Activated naive CD4-positive, alpha-beta T cell treated with anti-CD3 and anti-CD28 coated beads for 36 hours (primary cell): ENCODE measurements at places on chromosomes 1 and 21.

DNA sequence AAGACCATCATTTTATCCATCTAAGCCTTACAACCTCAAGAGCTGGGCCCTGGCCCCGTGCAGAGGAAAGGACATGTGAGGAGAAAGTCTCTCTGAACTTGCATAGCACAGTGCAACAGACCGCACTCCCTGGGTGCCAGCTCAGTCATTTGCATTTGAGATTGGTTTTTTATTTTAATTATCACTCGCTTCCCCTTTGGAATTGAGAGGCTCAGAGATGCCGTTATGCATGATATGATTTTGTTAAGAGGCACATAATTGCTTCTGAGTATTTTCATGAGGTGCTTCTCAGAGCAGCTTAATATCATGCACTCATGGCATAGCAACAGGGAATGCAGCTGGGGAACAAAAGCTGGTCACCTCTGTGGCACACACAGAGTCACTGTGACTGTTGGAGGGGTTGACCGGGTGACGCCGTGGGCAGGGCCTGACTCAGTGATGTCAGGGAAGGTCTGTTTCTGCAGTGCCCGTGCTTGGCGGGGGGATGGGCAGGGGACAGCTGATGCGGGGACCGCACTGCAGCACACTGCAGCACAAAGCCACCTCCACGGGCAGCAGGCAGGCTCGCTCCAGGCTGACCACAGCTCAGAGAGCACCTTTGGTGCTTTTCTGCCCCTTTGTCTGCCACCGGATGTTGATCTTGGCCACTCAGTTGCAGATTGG lies 43.2 kb upstream of the VAMP3 start:
- no peak for DNase-seq

GRCh38 chr21:35512346-35512745 lies 463.2 kb upstream of the RUNX1 start:
- no peak for DNase-seq

GRCh38 chr1:165490175-165490574 lies 45.2 kb upstream of the RXRG start:
- no peak for DNase-seq

DNA sequence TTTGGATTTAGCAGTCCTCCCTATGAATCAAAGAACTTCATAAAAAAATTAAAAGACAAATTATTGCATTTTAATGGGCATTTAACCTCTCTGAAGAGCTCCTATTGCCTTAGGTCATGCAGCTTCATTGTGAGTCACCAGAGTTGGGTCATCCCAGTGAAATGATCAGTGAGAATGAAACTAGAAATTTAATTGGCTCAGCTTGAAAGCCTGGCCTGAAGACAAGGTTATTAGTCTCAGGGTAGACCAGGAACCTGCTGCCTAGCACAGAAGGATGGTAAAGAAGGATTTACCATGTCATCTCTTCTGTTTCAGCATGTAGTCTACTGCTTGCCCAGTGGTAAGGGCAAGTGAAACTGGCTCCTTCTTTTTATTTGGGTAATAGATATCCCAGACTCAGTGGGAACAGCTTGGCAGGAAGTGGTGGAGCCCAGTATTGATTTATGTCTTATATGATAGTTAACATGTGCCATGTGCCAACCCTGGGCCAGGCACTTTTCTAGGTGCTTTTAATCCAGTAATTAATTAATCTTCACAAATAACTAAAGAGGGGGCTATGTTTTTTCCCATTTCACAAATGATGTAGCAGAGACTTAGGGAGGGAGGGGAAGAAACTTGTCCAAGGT lies 23.6 kb downstream of the LAMC2 start:
- no peak for DNase-seq

DNA sequence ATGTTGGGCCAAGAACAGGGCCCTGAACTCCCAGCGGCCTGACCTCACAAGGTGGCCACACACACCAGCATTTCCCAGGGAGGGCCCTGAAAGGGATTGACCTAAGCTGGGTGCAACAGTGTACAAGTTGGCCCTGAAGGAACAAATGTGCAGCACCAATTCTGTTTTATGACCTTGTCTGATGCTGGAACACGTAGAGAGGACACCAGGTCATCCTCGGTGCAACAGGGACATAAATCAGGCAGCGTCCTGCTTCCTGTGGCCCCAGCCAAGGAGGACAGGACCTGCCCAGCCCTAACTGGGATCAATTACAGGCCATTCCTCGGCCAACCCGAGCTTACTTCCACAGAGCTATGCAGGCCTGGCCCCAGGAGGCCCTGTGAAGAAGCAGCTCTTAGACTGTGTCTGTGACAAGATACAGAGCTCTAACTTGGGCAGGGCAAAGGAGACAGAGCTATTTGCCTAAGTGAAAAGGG lies 12.8 kb upstream of the PHC2 start:
- DNase-seq: no peak

- DNase-seq: no peak
These were observed 25.2 kb downstream of the SPOCD1 start for GRCh38 chr1:31790641-31791091.

GRCh38 chr21:46116776-46117585 lies 19.1 kb downstream of the COL6A2 start:
- no peak for DNase-seq

- DNase-seq: no peak
These were observed 49.7 kb upstream of the SLC2A1 start for GRCh38 chr1:43008115-43009060.

GRCh38 chr1:225763716-225764548 lies 13.7 kb upstream of the SRP9 start:
- DNase-seq: no peak

- no peak for DNase-seq
These were observed 2.0 kb downstream of the PRMT6 start for GRCh38 chr1:107058245-107059032.

DNA sequence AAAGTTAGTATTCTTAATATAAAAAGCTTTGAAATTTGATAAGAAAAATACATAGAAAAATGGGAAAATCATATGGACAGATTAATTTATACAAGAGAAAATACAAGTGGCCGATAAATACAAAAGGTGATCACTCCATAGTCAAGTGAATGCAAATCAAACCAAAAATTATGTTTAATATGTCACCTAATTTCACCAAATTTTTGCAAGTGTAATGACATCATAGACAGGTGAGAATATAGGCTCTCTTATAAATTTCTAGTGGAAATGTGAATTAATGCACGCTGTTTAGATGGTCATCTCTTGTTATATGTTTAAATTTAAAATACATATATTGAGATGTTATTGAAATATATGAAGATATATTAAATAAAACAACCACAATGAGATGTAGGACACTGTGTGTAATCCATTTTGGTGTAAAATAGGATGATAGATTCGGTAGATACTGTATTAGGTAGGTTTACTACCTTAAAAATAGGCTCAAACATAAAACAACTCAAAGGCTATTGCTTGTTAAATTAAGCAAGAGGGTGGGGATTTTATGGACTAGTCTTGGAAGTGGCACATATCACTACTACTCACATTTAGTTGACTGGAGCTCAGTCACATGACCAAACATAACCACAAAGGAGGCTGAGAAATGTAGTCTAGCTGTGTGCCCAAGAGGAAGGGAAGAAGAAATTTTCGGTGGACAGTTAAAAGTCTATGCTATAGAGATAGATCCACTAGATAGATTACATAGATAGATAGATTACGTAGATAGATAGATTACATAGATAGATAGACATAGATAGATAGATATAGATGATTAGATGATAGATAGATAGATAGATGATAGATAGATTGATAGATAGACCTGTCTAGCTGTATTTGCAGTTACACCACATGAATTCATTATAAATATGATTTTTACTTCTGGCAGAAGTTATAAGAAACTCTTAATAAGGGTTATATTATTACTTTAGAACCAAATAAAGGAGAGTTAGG lies 9.2 kb downstream of the INSL5 start:
- DNase-seq: no peak

DNA sequence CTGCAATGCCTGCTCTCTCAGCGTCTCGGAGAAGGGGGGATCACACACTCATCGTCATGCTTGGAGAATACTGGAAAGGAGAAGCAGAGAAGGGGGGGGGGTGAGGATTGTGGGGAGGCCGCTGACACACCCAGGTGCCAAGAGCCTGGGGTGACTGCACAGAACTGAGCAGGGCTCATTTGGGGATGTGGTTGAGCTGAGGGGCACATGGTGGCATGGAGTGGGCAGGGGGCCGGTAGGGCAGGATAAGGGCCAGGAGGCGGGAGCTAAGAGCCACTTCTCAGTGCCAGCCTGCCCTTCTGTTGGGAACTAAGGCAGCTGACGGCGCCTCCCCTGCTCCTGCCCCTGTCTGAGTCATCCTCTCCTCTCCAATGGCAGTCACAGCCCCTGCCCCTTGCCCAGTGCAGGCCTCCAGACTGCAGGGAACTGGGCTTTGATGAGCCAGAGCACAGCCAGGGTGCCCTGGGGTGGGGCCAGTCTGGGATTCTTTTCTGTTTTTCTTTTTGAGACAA lies 27.2 kb downstream of the MRPL37 start:
- peak; percentile 17 for DNase-seq

DNA sequence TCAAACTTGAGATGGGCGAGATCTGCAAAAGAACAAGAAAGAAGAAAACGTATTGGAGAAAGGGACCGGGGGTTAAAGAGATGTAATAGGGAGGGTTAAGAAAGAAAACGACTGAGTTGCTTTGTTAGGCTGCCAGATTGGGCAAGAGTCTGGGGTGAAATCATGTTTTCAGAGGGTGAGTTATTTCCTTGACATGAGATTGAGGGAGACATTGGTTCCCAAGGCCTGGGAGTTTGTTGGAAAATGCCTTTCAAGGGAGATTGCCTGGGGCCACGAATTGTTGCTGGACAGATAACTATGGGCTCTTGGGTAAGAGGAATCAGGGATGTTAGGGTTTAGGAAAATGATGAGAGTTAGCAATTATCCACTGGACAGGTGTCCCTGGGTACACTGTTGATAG lies 776 bp upstream of the CADM3 start:
- no peak for DNase-seq

GRCh38 chr1:206792939-206793607 lies 20.8 kb upstream of the IL10 start:
- no peak for DNase-seq

DNA sequence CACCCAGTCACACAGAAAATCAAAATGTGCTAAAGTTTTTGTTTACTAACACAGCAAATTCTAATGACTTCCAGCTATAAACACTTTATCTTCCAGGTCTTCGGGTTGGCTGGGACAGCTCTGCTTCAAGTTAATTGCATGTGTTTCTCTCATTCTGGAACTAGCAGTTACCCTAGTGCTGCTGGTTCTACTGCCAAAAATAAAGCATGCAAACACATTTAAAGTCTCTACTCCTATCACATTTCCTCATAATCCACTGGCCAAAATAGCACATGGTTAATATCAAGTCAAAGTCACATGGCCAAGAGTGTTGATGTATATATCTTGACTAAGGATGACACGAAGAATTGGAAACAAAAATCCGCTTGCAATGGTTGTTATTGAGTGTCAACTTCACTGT lies 973.1 kb upstream of the ADGRL2 start:
- DNase-seq: no peak

GRCh38 chr21:37193006-37193405 lies 74.1 kb downstream of the VPS26C start:
- no peak for DNase-seq

GRCh38 chr1:233410906-233411305 lies 83.4 kb downstream of the MAP3K21 start:
- DNase-seq: no peak

GRCh38 chr1:70528590-70529333 lies 117.7 kb downstream of the CTH start:
- DNase-seq: peak; percentile 26

- peak; percentile 30 for DNase-seq
These were observed 70.8 kb downstream of the TIAM1 start for GRCh38 chr21:31273278-31273677.

DNA sequence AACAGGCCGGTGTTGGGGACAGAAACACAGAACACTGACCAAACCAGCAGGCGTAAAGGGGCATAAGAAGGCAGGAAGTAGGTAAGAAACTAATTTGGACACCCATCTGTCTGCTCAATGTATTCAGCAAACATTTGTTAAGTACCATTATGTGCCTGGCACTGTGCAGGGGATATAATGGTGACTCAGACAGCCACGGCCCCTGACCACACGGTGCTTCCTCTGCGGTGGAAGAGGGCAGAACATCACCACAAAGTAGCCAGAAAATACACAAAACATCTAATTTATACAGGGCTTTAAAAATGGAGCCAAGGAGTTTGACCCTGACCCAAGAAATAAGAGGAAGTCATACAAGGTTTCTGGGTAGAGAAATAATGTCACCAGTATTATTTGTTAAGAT lies 12.9 kb downstream of the DNAJC11 start:
- no peak for DNase-seq

DNA sequence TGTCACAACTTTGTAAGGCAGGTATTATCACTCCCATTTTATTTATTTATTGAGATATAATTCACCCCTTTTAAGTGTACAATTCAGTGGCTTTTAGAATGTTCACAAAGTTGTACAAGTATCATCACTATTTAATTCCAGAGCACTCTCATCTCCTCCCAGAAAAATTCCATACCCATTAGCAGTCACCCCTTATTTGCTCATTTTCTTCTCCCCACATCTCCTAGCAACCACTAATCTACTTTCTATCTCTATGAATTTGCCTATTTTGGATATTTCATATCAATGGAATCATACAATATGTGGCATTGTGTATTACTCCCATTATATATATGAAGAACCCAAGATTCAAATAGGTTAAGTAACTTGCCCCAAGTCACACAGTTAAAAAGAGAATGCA lies 7.0 kb downstream of the DSTYK start:
- DNase-seq: no peak

GRCh38 chr1:17485281-17485680 lies 45.8 kb upstream of the RCC2 start:
- peak; percentile 25 for DNase-seq

DNA sequence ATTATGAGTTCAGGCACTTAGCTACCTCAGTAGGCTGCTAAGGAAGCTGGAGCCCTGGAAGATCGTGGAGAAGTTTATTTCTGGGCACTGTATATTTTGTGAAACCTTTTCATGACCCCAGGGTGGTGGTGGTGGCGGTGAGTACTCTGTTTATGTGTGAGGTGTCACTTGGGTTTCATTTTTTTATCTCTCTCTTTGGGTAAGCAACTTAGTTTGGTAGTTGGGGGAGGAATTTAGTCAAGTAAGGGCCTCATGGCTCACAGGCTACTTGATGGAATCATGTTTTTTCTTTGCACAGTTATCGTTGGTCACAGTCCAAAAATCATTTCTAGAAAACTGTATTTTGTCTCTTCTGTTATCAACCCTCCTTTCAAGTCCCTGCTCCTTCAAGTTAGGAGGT lies 33.9 kb downstream of the C1orf141 start:
- no peak for DNase-seq

- peak; percentile 90 for DNase-seq
These were observed at the start of gene UBQLN4 for GRCh38 chr1:156053768-156054499. Gene UBQLN4, minus strand, starts transcription at chr1:156053798. Its CDS starts 97 bp downstream, at chr1:156053701.

GRCh38 chr21:15149600-15150224 lies 84.9 kb upstream of the NRIP1 start:
- no peak for DNase-seq
